Renal cortex interstitium (tissue), 15 donors: ENCODE measurements at places on chromosomes 16 and 17. TPM values are rescaled to one million over a fixed set of nuclear protein-coding genes. Genes with fewer than 3 reads are reported as not detected.
A peak's percentile ranks its signal among the peaks of the same experiment; 100 is the strongest.

DNA sequence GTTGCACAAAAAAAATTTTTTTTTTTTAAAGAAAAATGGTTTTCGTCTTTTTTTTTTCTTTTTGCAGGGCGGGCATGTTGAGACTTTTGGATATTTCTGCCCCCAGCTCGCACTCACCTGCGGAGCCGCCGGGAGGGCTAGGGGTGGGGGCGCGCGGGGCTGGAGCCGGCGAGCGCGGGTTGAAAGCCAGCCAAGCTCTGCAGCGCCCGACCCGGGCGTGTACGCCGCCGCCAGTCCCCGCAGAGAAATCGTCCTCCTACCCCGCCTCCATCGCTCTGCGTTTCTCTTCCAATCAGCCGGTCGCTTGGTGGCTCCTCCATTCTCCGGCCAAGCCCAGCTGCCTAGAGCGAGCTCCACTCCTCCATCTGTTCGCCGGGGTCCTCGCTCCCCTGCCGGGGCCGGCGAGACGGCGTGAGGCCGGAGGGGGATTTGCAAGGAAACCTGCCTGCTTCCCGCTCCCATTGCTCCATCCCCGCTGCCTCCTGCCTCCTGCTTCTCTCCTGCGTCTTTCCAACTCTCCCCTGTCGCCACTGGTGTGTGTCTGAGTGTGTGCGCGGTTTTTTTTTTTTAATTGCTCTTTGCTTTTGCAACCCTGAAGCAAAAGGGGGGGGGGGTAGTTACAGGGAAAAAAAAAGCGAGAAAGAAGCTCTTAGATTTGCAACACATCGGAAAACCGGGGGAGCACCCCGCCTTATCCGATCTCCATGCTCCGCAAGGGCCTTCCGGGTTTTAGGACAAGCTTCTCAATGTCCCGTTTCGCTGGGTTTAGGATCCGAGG lies 1.8 kb upstream of the UBTF start:
- DNase-seq = no peak

GRCh38 chr16:705431-706188 lies at the start of gene FBXL16:
TSS of gene FBXL16 (minus strand) at chr16:705801. CDS start at chr16:697405, 8,396 bp downstream.
- DNase-seq = no peak

DNA sequence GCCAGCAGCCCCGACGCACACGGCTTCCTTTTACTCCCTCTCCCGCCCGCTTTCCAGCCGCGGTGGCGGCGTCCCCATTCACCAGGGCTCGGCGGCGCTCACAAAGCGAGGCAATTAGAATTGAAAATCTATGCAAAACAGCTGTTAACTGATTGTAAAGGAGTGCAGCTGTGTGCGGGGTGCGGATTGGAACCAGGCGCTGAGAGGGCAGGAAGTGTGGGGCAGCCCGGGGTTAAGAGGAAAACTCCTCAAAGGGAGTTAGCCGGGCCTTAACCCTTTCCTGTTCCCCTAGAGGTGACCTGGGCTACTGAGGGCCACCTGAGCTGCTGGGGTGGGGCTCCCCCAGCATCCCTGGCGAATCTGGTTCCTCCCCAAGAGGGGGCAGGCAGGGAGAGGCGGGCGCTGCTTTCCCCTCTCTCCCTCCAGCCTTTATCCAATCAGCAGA lies 5.8 kb upstream of the GSE1 start:
- DNase-seq = no peak

DNA sequence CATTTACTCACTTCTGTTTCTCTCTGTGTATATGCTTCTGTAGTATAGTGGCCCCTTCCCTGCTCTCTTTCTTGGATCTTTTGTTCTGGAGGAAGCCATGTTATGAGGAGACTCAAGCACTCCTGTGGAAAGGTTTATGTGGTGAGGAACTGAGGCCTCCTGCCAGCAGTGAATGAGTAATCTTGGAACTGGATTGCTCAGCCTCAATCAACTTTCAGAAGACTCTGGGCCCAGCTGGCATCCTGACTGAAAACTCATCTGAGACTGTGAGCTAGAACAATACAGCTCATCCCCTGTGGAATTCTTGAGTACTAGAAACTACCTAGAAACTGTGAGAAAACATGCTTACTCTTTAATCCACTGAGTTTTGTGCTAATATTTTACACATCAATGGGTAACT lies 133.1 kb upstream of the ZKSCAN2 start:
- DNase-seq = no peak

- DNase-seq = no peak
Measured at GRCh38 chr16:85844786-85845185, 45.3 kb downstream of the COX4I1 start.

DNA sequence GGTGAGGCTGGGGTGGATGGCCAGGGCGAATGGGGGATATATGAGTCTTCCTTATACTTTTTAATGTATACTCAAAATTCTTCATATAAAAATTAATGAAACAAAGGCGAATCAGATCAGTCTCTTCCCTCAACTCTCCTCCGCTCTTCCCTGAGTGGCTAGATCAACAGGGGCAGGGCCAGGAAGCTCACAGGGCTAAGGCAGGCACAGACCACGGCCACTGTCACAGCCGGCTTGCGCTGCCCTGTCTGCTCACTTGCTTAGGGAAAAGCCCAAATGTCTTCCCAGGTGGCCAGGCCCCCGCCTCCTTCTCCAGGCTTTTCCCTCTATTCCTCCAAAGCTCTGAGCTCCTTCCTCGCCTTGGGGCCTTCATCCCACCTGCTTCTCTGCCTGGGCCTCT lies 6.0 kb downstream of the GRIN2C start:
- no peak for DNase-seq

GRCh38 chr17:19239544-19239943 lies 2.4 kb downstream of the EPN2 start:
- DNase-seq = no peak

DNA sequence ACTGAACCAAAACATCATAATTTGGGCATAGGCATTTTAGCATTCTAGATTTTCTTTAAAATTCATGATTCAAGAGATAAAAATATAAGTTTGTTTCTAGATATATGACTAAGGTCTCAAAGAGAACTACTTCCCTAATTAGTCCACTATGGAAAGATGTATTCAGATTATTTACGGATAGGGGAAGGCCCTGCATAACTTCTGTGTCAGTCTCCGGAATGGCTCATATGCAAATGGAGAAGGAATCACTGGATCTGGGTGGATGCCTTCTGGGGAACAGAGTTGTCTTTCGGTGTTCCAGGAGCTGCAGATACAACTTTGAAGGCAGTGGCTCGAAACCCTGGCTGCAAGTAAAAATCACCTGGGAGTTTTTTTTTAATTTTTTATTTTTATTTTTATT lies 17.1 kb upstream of the WFIKKN2 start:
- no peak for DNase-seq

DNA sequence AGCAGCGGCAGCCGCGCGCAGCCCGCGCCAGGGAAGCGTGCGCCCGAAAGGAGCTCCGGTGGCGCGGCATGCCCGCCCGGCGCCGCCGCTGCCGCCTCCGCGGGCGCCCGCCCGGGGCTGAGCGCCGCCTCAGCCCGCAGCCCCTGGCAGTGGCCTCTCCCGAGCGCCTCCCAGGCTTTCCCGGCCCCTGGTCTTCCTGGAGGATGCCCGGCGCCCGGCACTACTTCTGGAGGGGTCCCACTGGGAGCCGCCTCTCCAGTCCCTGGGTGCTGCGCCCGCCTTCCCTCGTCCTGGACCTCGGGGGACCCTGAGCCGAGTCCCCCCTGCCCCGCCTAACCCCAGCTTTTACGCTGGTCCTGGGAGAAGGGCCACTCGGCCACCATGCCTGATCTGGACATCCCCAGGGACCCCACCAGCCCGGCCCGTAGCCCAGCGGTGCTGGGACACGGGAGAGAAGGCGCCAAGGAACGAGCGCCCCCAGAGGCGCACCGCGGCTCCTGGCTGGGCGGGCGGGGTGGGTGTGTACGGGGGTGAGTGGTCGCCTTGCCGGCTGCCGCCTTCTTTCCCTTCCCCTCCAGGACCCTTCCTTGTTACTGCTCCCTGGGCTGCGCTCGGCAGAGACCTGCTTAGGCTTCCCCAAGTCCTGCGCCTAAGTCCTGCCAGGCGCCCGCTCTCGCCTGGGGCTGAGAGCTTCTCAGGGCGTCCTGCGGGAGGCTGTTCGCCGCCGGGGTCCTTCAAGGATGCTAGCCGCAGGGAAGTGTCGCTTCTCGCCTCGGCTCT lies 704 bp downstream of the ASIC2 start:
- peak; percentile 49 for DNase-seq

DNA sequence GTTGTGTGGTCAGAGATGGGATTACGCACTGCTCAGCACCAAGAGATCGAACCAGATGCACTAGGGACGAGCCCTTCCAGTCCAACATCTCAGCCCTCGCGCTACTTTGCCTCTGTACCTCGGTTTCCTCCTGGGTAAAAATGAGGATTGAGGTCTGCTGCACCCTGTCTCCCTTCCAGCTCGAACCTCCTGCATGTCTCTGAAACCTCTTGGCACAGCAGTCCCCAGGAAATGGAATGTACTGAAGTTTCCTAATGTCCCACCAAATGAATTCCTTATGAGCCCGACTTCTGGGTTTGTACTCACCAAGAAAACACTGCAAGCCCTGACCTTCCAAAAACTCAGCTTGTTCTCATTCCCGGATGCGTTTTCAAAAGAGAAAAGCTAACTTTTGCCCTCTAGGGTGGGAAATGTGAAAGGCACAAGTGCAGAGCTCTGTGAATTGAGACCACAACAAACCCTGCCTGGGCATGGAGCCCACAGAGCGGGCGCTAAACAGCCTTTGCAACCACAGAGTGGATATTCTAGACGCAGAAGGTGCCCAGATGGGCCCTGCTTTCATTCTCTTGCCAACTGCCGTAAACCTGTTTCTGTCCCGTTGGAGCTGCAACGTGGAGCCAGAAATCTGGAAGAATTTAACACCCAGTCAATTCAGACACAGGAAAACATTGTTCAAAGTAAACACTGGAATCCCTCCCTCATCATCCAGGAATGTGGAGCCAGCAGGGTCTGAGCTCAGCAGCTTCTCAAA lies 10.3 kb downstream of the CDRT4 start:
- DNase-seq = no peak

GRCh38 chr17:44928950-44929720 lies 13.8 kb upstream of the GFAP start:
- no peak for DNase-seq

DNA sequence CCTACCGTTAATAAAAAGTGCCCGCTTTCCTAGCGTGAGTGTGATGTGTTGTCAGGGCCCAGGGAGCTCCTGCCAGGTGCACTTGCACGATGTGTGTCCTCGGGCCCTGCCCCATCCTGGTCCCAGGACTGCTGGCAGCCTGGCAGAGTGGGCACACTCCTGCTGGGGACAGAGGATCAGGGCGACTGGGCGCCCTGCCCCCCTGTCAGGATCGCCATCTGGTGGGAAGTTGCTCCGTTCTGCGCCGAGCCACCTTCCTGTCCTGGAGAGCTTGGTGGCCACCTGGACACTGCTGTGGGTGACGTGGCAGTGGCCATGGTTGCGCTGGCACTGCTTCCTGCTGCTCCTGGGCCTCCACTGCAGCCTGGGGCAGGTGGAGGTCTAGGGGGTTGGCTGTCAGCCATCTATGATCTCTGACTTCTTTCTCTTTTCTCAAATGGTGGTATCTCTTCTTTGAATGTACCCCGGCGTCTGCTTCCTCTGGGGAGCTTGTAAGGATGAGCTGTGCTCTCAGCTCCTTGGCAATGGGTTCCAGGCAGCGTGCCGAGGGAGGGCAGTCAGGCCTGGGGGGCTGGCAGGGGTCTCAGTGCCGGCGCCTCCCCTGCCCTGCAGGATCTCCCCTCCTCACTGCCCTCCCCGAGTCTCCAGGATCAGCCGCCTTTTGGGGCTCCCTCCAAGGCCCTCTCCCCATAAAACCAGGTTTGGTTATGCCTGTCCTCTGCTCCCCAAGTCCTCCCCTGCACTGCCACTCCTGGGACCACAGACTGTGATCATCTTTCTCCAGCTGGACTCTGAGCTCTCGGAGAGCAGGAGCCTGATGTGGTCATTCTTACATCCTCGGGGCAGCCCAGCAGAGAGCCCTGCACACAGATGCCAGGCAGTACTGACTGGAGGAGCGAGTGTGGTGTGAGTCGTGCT lies 76.9 kb downstream of the AMFR start:
- no peak for DNase-seq

DNA sequence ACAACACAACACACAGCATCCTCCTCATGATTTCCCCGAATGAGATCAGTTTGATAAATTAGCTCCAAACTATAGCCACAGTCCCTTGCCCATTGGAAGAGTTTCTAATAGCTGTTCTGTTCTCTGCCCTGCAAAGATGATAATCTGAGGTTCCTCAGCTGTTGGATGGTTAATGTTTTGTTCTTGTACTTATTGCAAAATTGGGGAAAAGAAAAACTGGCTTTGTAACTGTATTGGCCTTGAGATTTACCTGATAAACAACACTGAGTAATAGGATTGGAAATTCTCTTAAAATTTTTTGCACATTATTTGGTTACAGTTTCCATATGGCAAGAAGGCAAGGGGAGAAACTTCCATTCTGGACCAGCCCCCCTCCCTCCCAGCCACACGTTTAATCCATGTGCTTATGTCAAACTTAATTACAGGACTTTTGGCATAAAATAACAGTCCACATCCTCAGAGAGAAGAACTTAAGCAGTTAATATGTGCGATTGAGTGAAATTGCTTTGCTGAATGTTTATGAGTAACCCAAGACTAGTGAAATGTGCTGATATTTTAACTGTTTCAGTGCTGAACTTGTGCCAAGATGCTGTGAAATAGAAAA lies 119.1 kb upstream of the ZFHX3 start:
- DNase-seq = no peak

DNA sequence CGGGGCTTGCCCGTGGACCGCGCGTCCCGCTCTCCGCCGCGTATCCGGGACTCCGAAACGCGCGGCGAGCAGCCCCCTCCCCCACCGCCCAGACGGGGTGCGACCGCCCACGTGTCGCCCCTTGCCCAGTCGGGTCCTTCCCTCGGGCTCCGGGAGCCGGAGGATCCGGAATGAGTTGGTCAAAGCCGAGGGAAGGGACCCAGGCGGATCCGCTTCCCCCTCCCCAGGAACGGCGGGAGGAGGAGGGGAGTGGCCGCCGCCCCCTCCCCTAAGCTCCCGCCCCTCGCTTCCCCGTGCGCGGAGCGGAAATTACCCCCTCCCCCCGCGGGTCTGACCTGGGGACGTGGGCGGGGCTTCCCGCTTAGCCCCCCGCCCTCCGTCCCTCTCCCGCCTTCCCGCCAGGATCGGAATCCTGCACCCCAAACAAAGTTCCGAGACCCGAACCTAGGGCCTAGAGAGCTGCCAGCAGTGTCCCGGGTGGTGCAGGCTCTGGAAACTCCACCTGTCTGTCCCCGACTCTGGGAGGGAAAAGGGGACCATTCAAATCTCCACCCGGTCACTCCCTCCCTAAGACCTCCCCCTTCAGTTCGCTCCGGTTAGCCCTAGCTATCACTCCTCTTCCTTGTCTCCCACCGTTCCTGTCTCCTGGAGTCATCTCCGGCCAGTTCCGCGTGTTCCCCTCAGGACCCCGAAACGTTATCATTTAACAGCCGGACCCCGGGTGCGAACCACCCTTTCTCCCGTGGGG lies 1.0 kb upstream of the IGF2BP1 start:
- DNase-seq = no peak

The B3GNT9 gene
- polyA plus RNA-seq = 9.8 TPM

The RHBDF1 gene
- polyA plus RNA-seq = 30.6 TPM

The NPIPA3 gene
- polyA plus RNA-seq = not detected

The CD68 gene
- polyA plus RNA-seq = 56.7 TPM

The RSAD1 gene
- polyA plus RNA-seq = 46.9 TPM

The CHRNE gene
- polyA plus RNA-seq = 2.8 TPM
